Stimulated activated naive CD4-positive, alpha-beta T cell (primary cell): ENCODE measurements at places on chromosomes 6 and 20.
A peak's percentile ranks its signal among the peaks of the same experiment; 100 is the strongest.

- DNase-seq: peak; percentile 10
Measured at GRCh38 chr20:51326201-51326819, 216.2 kb downstream of the NFATC2 start.

DNA sequence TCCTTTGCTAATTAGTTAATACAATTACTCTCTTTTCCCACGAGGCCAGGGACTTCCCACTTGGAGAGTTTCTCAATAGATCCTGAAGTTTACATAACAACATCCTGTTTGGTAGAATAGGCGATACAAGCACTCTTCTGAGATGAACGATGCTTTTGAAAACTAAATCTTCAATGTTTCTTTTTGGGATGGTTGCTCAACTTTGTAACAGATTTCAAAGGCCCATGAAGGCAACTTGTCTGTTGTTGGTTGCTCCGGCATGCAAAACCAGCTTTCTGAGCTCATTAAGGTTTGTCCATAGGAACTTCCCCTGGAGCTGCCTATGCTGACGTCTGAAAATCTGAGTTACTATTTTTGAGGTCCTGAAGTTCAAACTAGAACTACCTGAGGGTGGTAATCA lies 25.9 kb upstream of the ROS1 start:
- no peak for DNase-seq

DNA sequence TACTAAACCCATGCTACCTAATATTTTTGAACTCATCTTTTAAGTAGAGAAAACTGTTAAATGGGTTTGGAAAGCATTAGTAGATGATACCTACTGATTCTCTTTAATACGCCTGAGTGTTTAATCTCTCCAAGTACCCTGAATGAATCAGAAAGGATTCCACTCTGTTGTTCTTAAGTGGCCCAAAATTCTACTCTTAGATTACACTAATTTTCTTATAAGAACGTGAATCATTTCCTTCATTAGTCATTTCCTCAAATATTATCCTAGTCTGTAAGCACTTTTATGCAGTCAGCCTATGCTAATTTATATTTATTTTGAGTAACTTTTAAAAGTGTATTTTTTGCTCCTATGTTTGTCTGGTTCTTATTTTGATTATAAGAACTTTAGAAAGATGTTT lies 380.0 kb downstream of the BTBD9 start:
- DNase-seq: no peak

GRCh38 chr20:37502654-37503053 lies 18.4 kb upstream of the NNAT start:
- DNase-seq: no peak

DNA sequence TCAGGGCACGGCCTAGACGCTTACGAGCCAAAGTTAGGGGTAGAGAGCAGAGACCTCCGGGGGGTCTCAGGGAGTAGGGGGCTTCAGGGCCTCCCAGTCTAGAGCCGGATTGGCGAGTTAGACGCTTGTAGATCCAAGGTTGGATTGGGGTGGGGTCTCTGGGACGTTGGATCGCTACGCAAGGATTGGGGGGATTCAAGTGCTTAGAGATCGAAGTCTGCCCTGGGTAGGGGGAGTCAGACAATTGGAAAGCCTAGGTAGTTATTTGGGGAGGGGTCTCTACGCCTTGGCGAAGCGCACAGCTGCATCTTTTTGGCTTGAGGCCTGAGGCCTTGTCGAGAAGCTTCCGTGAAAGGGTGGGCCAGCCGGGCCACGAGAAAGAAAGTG lies 469 bp downstream of the STX16 start:
- DNase-seq: no peak

DNA sequence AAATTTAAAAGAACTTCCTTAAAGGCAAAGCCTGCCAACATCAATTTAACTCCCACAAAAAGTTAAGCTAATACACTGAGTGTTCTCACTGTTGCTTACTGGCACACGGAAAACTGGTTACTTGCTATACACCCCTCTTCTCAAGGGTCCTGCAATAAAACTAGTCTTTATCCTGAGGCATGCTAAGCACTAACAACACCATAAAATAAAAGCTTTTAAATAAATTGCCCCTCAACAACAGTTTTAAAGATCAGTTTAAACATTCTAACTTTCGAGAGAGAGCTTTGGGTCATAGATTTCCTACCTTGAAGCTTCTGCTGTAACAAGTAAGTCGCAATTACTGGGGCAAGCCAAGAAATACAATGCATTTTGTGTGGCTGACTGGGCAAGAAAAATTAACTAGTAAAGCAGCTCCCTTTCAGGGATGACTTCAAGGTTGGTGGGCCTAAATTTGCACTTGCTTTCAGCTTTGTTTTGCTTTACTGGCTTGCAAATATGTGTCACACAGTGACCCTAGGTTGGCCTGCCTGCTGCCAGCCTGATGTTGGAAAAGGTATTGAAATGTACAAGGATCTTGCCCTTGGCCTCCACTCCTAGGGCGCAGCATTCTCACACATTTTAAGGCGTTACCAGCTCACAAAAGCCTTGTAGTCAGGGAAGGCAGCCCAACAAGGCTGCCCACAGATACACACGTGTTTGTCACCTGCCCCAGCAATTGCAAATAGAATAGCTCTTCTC lies 4.0 kb upstream of the HEY2 start:
- DNase-seq: no peak

GRCh38 chr20:20406306-20406705 lies 38.4 kb downstream of the INSM1 start:
- DNase-seq: no peak

DNA sequence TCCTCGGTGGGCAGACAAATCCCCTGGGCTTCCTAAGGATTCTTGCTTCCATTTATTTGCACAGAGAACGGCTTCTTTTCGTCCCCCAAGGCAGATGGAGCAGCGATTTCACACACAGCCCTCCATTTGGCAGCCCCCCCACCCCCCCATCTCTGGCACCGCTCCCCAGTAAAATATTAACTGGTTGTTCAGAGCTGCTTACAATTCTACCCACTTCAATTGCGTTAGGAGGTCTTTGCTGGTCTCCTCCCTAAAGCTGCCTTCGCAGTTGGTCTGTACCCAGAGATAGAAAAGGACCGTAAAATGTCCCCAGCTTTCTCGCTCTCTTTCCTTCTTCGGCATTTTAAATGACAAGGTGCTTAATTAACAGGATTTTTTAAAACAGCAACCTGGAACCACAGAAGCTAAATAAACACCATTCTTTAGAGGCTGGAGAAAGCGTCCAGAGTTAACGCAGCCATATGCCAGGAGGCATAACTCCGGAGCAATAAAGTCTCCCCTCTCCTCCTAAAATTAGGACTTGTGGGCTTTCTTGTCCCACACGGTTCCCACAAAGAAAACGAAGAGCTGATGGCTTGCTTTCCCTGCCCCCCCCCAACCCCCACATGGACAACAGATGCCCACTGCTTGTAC lies 1.7 kb upstream of the ZMYND8 start:
- DNase-seq: no peak
